Activated naive CD8-positive, alpha-beta T cell treated with anti-CD3 and anti-CD28 coated beads, Interleukin-2, amount 50 U/mL, for 16 hours (primary cell): ENCODE measurements at places on chromosomes 5 and 9.

GRCh38 chr5:38433160-38433861 lies 123.1 kb downstream of the LIFR start:
- DNase-seq: no peak

GRCh38 chr5:145697251-145697990 lies 137.7 kb downstream of the PRELID2 start:
- no peak for DNase-seq

DNA sequence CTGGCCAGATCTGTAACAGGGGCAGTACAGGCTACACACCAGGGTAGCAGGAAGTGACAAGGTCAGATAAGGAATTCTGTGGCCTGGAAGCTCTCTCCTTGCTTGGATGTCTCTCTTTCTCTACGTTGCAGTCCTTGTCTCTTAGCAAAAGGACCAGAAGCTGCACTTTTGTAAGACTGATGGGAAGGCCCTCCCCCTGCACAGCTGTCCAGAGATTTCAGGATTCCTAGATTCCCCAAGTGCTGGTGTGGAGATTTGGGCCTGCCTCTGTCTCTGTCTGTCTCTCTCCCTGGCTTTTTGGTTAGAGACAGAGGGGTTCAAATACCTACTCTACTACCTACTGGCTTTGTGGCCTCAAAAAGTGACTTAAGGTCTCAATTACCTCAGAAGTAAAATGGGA lies 10.0 kb upstream of the CNTFR start:
- DNase-seq: no peak

- DNase-seq: no peak
Measured at GRCh38 chr5:111461255-111461671, 51.1 kb downstream of the STARD4 start.

DNA sequence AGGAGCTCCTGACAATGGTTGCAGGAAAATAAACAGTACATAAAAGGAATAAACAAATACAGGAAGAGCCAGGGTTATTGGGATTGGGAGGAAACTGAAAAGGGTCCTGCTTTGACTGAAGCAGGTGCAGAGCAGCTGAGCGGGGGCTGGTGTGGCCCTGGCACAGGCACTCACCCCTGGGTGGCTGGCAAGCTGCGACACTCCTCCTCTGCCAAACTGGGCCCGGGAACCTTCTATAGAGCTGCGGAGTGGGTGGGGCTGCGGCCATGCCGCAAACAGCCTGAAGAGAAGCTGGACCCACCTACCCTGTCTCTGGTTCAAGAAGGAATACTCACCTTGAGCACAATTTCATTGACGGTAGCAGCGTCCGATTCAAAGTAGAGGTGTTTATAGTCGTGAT lies 182.5 kb downstream of the GAPVD1 start:
- DNase-seq: no peak

DNA sequence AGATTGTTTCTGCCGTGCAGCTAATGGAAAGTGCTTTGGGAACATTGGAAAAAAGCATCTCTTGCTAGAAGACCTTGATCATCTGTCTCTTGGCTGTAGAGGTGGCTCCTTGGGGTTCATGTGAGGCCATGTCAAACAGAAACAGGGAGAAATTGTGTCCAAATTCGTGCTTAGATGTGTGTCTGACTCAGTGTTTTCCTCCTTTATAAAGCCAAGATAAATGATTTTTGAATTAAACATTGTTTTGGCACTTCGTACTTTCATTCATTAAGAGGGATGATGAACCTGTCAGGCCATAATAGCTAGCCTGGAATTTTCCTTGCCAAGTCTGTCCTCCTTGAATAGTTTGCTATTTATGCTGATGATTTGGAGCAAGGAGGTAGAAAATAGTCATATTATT lies 143.8 kb downstream of the FBXL7 start:
- no peak for DNase-seq

GRCh38 chr9:126366366-126367011 lies 39.9 kb downstream of the MVB12B start:
- no peak for DNase-seq

DNA sequence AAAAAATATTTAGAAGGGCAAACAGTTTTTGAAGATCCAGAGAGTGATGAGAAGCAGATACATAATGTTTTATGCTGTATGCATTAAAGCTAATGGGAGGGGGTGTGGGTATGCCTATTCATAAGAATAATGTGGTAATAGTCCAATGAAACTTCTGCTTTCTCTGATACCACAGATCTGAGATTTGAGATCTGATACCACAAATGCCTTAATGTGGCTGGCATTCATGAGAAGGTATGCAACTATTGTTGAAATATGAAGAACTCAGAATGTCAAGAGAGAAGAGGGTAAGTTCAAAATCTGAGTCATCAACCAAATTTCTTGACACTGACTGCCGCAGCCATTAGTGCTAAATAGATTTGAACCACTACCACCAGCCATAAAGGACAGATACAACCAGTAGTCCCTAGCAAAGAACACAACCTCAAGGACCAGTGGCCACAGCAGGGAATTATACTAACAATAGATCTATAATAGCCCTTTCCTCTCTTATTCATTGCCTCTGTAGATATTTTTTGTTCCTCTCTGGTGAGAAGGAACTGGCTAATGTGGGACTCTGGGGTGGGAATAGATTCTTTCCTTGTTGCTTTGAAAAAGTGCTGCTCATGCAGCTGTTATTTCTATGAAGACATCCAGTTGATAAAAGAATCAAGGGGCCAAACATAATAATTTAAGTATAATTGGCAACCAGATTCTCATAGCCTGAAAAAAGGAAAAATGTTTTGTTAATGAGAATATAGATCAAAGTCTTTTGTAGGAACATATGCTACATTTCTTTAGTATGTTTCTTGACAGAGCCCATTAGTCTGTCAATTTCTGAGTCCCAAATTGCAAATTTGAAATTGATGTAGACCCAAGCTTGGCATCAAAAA lies 256.5 kb upstream of the ZNF608 start:
- DNase-seq: no peak

DNA sequence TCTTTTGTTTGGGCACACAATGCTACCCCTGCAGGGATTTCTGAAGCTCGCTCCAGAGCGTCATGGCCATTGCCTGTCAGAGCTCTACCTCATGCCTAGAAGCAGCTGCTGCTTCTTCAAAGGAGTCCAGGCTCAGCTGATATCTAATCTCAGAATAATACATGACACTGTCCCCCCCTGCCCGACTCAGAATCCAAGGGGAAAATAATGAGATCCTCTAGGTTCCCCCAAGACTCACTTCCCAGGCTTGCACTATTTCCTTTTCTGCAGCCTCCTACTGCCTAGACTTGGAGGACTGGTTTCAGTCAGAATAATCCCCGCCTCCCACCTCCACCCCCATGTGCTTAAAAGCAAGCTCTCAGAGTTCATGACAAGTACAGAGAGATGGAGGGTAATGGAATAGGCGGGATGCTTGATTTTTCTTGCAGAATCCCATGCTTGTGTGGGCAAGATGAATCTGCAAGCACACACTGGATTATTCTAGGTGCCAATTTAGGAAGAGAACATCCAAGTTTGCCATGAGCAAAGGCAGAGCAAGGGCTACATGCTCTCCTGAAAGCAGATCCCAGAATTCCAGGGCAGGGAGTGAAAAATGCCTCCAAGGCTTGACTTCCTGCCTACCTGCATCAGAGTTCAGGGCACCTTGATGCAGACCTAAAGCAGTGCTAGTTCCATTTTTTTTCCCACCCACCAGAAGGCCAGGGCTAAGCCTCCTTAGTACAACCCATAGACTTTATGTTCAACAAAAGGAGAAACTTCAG lies 97.4 kb upstream of the IFNK start:
- no peak for DNase-seq

DNA sequence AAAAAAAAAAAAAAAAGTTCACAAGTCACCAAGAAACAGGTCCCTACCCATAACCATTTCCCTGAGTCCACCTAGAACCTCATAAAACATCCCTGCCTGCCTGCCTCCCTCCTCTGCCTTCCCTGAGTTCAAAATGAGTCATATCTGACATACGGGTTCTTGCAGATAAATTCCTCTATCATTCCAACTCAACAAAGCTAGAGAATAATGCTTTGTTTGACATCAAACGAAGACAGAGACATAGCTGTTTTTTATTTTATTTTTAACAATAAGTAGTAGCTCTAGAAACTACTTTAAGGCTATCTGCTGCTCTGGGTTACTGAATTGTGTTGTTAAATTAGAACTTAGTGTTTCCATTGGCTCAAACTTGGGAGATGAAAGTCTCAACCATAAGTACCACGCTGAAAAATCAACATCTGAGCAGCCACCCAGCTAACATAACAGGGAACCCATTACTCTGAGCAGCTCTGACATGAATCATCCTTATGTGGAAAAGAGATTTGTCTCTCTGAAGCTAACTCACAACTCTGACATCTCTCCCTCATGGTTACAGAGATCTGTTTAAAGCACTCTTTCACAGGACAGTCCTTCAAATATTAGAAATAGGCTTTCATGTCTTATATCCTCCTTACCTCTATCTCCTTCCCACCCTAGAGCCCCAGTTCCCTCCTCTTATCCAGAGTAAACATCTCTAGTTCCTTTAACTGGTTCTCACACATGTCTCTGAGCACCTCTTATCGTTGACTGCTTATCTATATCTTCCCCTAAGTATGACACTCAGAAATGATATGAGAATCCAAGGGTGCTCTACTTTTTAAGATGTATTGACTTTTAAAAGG lies 12.1 kb downstream of the TMEM245 start:
- no peak for DNase-seq

DNA sequence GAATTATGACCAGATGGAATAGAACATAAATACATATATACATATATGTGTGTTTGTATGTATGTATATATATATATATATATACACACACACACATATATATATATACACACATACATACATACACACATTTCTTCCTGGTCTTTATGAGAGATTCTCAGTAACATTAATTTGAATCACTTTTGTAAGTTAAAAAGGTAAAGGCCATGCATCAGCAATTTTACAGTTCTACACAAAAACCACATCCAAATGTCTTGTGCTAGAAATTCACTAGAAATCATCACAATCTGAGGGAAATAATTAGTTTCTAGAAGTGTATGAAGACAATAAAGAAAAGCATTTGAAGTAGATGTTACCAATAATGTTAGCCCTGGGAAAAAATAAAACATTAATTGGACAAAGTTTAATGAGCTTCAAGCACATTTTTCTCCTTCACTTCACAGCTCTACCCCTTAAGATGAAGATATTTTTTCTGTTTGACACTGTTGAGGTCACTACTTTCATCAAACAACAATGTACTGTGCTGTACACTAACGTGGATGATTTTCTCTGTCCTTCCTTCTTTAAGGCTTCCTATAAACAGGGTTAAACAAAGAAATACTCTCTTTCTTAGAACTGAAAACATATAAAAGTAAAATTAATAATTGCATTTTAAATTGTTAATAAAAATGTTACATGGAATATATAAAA lies 189.2 kb upstream of the NR4A3 start:
- no peak for DNase-seq

GRCh38 chr9:112844771-112845542 lies 45.7 kb downstream of the SLC46A2 start:
- DNase-seq: peak; percentile 39

DNA sequence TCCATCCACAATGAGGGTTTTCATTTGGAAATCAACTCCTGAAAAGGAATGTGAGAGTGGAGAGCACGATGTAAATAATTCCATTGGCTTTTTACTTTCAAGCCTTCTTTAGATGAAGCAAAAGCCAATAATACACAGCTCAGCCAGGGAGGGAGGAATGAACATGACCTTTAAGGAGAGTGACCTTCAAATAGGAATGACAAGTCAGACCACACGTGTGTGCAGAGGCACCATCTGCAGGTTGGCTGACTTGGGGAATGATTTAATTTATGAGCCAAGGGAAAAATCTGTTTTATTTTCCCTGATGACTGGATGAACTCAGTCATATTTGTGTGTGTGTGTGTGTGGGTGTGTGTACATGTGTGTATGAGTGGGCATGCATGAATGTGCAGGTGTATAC lies 64.5 kb downstream of the RASEF start:
- DNase-seq: no peak

DNA sequence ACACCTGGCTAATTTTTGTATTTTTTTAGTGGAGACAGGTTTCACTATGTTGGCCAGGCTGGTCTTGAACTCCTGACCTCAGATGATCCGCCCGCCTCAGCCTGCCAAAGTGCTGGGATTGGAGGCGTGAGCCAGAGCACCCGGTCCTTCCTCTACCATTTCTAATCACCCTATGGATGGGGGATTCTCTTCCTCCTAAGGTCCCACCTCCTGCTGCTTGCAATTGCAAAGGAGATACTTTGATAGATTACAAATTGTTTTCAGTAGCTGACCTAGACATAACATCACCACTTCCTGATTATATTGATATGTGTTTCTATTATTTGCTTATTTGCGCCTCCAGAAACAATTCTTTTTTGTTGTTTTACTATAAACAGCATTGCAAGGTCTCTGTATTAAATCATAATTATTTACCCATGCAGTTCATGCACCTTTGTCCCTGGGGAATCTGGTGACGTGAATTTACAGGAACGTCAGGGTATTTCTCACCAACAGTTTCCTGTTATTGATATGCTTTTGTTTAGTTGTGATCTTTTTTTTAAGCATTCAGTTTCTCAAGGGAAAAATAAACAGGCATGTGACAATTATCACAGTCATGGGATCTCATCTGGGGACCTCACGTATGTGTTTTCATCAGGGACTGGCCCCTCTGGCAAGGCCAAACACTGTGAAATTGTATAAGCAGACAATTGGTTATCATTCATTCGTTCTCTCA lies 43.2 kb downstream of the ESM1 start:
- no peak for DNase-seq

- DNase-seq: no peak
Measured at GRCh38 chr5:137668637-137669036, 67.3 kb downstream of the KLHL3 start.

GRCh38 chr5:1826235-1826980 lies 25.2 kb downstream of the NDUFS6 start:
- DNase-seq: no peak

DNA sequence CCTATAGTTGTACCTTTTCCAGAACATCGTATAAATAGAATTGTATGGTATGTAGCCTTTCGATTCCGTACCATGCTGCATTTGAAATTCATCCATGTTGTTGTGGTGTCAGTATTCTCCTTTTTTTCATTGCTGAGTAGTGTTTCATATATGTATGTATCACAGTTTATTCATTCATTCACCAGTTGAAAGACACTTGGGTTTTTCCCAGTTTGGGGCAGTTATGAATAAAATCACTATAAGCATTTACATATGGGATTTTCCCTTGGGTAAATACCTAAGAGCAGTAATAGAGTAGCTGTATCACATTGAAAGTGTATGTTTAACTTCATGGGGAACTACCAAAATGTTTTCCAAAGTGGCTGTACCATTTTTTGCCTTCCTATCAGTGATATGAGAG lies 16.1 kb upstream of the FKTN start:
- no peak for DNase-seq

GRCh38 chr9:129145841-129146292 lies 32.2 kb downstream of the IER5L start:
- no peak for DNase-seq

DNA sequence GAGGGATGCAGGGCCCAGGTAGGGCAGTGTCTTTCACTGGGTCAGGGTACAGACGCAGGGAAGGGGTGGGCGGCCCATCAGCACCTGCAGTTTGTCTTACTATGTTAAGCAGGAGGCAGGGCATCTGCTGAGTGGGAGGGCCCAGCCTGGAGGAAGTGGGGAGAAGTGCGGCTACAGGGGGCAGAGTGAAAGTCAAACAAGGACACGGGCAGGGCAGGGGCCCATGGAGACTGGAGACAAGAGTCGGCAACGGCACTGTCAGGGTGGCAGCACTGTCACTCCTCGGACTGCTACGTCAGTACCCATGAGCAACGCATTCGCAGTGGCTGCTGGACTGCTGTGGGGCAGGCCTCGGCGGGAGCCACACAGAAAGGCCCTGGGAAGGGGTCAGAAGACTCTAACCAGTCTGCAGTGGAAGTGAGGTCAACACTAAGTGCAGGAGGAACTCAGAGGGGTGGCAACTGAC lies 19.7 kb downstream of the CAMSAP1 start:
- peak; percentile 28 for DNase-seq
